Sigmoid colon (tissue), 7 donors: ENCODE measurements at places on chromosomes 7 and 10.

DNA sequence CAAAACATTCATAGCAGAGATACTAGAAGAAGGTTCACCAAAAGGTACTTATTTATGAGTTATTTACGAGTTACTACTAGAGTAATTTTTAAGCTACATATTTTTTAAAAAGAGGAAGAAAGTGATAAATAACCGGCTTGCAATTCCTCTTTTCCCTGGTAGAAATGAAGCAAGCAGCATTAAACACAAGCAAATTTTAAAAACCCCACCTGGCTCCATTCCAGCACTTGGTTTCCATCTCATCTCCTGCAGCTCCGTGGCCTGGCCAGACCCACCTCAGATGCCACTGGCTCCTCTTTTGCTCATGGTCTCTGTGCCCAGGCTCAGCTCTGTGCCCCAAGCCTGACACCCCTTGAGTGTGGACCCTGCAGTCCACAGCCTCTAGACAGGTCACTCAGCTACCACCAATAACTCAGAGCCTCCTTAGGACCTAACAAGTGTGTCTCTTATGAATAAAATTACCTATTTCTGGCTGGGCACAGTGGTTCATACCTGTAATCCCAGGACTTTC, 479.5 kb downstream of the TNS3 start:
- no peak for DNase-seq

DNA sequence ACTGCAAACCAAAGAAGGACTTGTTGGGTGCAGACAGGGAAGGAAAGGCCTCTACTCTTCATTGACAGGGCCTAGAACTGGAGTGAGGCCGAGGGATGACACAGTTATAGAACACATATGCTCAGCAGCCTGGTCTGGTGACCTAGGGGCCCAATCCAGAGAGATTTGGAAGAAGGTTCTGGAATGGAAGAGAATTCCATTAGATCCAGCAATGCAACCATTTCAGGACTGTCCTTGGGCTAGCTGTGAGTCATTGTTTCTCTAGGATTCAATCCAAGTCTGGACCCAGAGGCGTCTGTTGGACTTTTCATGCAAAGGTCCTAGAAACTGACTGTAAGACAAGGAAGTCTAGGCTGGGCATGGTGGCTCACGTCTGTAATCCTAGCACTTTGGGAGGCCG, 59.2 kb downstream of the WIPF3 start:
- DNase-seq: no peak

GRCh38 chr10:3524086-3524960, 260.7 kb downstream of the KLF6 start:
- no peak for DNase-seq

DNA sequence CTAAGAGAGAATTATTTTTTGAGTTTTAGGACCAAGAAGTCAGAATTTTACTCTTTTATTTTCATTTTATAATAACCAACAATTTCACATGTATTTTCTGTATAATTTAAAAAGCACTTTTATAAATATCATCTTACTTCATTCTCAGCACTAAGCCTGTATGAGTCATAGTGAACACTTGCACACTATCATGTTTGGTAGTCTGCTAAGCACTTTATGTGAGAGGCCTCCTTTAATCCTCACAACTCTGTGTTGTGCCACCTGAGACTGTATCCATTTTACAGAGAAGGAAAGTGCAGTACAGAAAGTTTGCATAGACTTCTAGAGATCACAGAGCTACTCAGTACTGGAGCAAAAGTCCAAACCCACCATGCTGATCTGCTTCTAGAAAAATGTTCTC, 939.6 kb downstream of the NRG3 start:
- DNase-seq: no peak

DNA sequence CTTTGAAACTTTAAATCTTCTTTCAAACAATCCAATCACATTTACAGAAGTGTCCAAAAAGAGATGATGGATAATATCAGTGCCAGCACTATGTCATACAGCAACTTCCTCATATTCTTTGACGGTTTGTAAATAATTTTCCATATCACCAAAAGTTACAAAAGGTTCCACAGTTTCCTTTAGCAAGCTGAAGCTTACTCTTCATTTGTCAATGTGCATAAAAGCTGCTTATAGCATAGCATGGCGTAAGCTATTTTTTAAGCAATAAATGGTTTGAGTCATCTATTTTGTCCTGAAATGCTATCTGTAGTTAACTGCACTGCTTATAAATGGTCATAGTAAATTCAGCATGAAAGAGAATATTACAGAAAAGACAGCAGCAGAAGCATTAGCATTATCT, 95.1 kb downstream of the ETV1 start:
- no peak for DNase-seq
